Progenitor cell of endocrine pancreas (in vitro differentiated cells): ENCODE measurements at places on chromosomes 7 and 10.

DNA sequence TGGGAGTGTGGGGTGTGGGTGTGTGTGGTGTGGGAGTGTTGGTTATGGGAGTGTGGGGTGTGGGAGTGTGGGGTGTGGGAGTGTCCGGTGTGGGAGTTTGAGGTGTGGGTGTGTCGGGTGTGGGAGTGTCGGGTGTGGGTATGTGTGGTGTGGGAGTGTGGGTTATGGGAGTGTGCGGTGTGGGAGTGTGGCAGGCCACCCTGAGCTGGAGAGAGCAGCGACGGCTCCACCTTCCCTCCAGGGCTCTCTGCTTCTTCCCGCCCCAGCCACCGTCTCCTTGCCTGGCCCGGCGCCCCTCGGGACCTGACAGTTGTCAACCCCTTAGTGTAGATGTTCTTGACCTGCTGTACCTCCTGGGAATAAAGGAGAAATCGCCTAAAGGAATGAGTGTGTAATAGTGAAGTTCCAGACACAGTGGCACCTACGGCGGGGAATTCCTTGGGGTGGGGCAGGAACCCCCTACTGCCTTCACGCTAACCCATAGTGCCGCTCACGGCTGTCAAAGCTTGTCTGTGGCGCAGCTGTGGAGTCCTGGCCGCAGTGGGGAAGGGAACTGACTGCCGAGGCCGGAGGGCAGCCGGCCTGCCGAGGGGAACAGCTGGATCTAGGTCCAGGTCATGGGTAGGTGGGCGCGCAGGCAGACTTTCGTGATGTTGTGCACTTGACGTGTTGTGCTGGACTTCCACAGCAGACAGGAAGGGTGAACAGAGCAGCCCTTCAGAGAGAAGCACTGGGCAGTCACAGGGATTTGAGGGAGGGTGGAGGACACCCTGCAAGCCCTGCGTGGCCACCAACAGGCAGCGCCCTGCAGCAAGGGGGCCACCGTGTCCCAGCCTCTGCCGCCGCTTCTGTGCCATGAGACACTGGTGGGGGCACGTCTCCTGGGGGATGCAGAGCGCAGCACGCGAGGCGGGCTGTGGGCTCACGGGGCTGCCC, 49.0 kb upstream of the EN2 start:
- DNase-seq = no peak

- no peak for DNase-seq
These were observed 49.1 kb downstream of the APBB1IP start for GRCh38 chr10:26486990-26487850.

DNA sequence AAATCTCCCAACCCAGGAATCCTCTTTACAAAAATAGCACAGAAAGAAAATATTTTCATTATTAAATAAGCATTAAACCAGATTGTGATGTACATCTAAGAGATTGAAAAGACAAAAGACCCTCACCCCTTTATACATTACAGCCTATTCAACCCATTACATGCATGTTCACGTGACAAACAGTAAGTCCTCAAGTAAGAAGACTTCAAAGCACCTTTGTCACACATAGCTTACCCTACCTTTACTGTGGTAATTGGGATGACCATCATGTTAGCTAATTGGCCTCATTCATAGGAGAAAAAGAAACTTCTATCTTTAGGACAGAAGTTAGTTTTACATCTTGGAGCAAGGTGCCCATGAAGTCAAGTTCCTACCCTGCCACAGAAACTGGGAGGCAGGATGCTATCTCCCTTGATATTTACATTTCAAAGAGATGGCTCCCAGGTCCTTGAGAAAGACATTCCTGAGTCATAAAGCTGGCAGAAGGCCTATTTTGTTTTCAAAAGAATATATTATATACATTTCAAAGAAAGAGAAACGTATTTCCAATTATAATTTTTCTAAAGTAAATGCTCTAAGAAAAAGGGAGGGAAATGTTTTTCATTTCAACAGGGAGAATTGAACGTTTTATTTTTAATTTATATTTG, 48.1 kb downstream of the GNAI1 start:
- DNase-seq = no peak

DNA sequence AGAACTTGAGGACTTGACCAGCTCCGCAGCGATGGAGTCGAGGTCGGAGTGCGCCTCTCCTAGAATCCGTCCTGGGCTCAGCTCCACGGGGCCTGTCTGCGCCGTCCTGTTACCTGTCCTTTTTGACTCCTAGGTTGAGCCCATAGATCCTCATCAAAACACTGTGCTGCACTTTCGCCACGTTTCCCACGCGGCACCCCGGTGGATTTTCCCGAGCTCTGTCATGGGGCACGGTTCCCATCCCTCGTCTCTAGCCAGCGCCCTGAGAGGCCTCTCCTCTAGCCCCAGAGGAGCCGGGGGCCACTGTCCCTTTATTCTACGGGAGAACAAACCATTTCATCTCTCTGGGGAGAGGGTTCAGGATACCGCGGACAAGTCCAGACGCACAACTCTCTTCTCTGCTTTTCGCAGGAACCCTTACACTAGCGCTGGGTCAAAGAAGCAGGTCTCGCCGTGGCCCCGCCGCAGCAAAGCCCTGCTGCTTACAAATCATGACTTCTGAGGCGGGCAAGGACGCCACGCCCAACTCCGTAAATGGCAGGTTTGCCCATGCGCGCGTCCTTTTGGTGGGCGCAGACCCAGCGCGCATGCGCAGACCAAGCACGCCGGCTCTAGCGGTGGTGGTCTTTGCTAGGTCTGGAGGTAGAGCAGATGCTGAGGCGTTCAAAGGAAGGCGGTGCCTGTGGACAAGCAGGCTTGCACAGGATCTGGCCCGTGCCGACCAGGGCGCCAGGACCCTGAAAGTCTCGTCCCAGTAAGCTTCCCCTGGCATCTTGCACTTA, 10.3 kb upstream of the ANKRD7 start:
- no peak for DNase-seq

DNA sequence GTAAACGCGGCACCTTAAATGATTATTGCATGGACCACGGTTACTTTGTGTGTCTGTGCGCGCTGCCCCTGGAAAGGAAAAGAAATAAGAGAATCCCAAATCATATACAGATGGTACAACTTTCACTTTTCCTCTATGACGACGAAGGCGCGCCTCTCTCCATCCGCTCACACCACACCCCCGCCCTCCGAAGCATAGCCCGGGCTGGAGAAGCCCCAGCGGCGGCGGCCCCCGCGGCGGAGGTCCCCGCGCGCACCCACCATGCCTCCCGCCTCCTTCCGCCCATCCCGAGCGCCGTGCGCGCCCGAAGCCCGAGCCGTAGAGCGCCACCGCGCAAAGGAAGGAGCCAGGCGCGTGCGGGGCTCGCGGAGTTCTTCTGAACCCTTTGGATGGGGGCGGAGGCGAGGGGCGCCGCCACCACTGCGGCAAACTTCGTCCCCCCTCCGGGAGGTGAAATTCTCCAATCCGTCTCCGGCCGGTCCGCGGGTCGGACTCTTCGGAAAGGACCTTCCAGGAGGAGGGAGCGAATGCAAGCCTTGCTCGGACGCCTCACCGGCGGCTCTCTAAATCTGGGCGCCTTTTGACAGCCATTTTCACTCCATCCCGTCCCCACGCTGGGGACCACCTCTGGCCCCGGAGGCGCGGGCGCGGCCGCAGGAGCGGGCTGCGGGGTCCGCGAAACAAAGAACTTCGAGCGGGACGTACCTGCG, 588 bp downstream of the GLI3 start:
- DNase-seq = peak; percentile 22

GRCh38 chr10:81872206-81872862, 2.7 kb upstream of the NRG3 start:
- no peak for DNase-seq

DNA sequence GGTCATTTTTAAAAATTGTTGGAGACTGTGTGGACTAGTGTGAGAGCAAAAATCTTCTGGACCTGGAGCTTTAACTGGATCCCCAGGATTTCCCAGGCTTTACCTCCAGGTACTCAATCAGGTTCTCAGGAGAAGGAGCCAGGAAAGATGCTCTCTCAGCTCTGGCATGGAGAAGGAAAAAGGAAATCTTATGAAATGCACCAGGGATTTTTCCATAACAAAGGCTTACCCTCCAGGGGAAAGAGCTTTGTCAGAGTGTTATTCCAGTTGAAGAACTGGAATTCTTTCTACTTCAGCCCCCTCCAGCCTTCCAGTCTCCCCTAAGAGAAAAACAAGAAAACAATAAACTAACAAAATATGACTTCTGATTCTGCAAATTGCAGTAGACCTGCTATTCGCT, 436.7 kb upstream of the ANKRD30A start:
- DNase-seq = no peak

- no peak for DNase-seq
These were observed 43.1 kb downstream of the FOXK1 start for GRCh38 chr7:4725014-4725849.
